Activated CD4-positive, alpha-beta T cell treated with anti-CD3 and anti-CD28 coated beads, Interleukin-2, amount 10 ng/mL, durations not matched to agents 7 days and 5 days (primary cell): ENCODE measurements at places on chromosomes 3 and 15.

DNA sequence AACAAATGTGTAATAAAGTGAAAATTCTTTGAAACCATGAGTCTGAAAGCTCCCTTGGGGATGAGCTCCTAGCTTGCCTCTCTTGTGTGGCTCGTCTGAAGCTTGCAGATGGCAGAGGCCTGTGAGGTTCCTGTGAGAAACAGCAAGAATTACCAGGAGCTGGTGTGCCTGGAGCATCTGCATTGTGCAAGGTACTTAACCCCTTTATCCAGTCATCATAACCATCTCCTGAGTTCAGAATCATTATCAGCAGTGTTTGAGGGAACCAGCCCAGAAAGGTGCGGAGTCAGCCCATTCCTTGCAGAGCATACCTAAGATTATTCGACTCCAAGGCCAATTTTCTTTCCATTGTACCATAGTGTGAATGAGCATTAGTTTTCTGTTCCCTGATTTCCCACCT lies 51.7 kb upstream of the TRA2B start:
- no peaks in the 10 kb centered on the region for H3K4me1 ChIP-seq
- no peak overlapping the region for H3K27ac ChIP-seq

DNA sequence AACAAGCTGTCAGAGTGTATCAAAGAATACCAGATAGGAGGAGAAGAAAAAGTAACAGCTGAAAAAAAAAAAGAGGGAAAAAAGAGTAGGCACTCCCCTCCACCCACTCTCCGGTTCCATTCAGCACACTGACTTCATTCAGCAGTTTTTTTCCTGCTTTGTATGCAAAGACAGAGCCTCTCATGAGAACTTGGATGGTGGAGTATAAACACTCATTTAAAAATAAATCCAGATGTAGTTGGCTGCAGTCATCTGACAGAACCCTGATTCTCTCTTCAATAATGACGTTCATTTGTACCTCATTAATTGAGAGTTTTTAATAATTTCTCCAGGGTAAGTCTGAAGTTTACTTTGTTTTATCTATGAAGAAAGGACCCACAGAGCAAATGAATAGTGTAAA lies 81.0 kb downstream of the TMEM108 start:
- DNase-seq, result no peak
- no peaks in the 10 kb centered on the region for H3K36me3 ChIP-seq
- H3K27ac ChIP-seq, result no peak overlapping the region
- H3K4me1 ChIP-seq, result no peaks in the 10 kb centered on the region

GRCh38 chr15:93523481-93523880 lies 434.5 kb upstream of the RGMA start:
- H3K27me3 ChIP-seq, result no peaks in the 10 kb centered on the region
- no peak overlapping the region for H3K27ac ChIP-seq
- H3K4me1 ChIP-seq, result no peaks in the 10 kb centered on the region
- no peak overlapping the region for H3K4me3 ChIP-seq
- DNase-seq, result no peak

DNA sequence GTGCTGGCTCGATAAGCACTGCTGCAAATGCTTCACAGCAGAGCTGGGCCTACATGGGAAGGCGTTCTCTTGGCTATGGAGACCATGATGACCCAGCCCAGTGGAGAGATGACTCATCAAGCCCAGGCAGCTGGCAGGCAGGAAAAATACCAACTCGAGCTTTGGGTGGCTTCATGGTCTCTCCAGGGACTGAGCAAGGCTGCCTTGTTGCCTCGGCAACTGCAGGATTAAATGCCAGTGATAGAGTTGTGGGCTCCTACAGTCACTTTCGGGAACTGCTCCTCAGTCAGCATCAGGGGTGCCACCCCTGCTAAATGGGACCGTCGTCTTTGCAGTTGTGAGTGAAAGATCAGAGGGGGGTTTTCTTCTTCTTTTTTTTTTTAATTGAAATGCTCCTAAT lies 54.6 kb upstream of the MYZAP start:
- no peaks in the 10 kb centered on the region for H3K27me3 ChIP-seq
- no peak overlapping the region for H3K4me3 ChIP-seq
- H3K4me1 ChIP-seq, result no peaks in the 10 kb centered on the region
- no peak overlapping the region for H3K27ac ChIP-seq
- no peak for DNase-seq

- no peaks in the 10 kb centered on the region for H3K27me3 ChIP-seq
- peaks cover 2% of the 10 kb centered on the region for H3K36me3 ChIP-seq
- no peak overlapping the region for H3K4me3 ChIP-seq
- peak overlapping the region; percentile 33 for H3K27ac ChIP-seq
These were observed 68.9 kb upstream of the ARL8B start for GRCh38 chr3:5053021-5053831.

DNA sequence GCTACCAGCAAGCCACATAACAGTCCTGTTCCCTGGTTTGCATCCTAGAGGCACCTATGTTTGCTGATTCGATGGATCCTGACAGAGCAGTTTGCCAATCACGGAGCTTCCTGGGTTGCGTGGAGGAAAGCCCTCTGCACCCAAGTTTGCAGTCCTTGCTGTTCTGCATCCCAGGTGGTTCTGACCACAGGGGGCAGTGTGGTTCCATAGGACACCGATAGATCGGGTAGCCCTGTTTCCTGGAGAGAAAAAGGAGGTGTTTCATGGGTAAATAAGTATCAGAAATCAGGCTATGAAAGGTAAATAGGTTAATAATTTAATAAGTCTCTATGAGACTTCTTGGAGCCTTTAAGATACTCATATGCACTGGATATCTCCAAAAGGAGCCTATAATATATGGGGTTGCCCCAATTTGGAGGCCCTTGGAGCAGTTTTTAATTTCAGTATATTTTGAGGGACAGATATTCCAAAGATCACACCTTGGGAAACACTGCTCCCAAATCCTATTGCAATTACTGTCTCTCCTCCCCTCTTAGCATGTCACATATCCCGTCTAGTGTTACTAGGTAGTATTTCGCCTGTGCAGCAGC lies 194.6 kb upstream of the TPM1 start:
- no peak overlapping the region for H3K27ac ChIP-seq
- H3K36me3 ChIP-seq, result no peaks in the 10 kb centered on the region
- no peak overlapping the region for H3K4me3 ChIP-seq
- no peaks in the 10 kb centered on the region for H3K4me1 ChIP-seq

DNA sequence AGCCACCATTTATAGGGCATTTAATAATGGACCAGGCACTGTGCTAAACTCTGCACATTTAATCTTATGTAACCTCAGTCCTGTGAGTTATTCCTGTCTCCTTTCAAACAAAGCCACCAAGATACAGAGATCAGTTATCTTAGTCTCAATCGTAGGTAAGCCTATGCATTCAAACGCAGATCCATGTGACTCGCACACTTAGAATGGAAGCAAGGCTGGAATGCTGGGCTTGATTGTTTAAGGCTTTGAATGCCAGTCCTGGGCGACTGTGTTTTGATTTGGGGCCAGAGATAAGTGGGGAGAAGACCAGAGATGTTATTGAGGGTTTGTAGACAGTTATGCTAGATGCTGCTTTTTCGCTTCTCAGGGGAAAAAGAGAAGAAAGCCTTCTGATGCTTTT lies 22.2 kb downstream of the MED12L start:
- H3K4me1 ChIP-seq, result no peaks in the 10 kb centered on the region
- H3K36me3 ChIP-seq, result no peaks in the 10 kb centered on the region
- no peak overlapping the region for H3K27ac ChIP-seq
- no peak overlapping the region for H3K4me3 ChIP-seq
- DNase-seq, result no peak

DNA sequence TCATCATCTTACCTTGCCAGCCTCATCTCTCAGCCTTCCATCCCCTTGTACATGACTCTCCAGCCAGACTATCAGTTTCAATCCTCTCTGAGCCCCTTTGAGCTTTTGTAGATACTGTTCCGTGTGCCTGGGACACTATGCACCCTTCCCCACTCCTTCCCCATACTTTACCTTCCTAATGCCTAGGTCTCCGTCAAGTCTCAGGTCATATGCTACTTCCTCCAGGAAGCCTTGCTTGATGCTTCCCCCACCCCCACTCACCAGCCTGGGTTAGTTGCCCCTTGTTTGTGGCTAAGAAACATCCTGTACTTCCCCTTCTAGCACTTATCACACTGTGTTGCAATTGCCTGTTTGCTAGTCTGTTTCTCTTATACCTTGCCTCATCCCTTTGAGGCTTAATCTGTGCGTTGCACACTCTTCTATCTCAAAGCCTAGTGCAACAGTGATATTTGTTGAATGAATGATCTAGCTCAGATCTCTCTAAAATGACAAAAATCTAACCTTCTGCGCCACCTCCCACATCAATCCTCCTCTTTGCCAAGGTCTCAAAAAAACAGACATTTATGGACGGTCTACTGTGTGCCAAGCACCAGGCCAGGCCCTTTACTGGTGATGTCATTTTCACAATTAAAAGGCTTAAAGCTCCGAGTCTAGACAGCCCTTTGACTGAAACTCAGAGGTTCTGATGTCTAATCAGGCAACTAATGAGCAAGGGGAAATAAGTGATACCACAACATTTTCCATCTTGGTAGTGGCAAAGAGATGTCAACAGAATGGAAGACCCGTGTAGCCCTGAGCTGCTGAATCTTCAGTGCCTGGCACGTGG lies 6.5 kb upstream of the USP3 start:
- peaks cover 9% of the 10 kb centered on the region for H3K36me3 ChIP-seq

DNA sequence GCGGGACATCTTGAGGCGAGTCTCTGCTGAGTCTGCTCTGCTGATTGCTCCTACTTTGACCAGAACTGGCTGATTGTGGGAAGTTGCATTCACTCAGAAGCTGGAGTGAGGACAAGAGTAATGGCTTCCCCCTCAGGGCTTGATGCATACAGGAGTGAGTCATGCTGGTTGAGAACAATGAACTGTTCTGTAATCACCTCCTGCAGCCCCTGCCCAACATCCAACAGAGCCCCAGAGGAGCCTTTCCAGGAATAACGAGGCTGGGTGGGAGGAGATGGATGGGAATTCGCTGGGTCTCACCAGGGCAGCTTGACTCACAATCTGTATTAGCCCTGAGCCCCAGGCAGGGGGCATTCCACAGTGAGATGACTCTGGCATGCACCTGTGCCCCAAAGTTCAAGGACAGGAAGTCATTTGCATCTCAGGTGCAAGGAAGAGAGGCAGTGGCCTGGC lies 85.0 kb downstream of the RAB11A start:
- DNase-seq, result no peak
- H3K4me1 ChIP-seq, result peaks cover 4% of the 10 kb centered on the region
- peaks cover 3% of the 10 kb centered on the region for H3K27me3 ChIP-seq
- H3K4me3 ChIP-seq, result no peak overlapping the region

GRCh38 chr3:82378392-82378791 lies 616.9 kb upstream of the GBE1 start:
- no peak for DNase-seq
- no peaks in the 10 kb centered on the region for H3K36me3 ChIP-seq
- no peaks in the 10 kb centered on the region for H3K27me3 ChIP-seq
- no peak overlapping the region for H3K27ac ChIP-seq

DNA sequence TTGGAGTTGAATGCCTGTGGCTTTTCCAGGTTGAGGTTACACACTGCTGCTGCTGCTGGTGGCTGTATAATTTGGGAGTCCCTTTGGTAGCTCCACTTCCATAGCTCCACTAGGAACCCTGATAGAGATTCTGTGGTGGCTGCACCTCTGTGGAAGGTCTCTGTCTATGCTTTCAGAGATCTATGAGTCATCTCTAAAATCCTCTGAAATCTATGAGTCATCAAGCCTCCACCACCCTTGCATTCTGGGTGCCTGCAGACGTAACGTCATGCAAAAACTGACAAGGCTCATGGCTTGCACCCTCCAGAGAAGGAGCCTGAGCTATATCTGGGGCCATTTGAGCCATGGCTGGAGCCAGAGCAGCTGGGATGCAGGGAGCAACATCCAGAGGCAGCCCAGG lies 1037.0 kb upstream of the CFAP20DC start:
- no peak overlapping the region for H3K4me3 ChIP-seq
- H3K27ac ChIP-seq, result peak overlapping the region; percentile 51
- H3K4me1 ChIP-seq, result peaks cover 46% of the 10 kb centered on the region
- H3K36me3 ChIP-seq, result peaks cover 69% of the 10 kb centered on the region
- no peaks in the 10 kb centered on the region for H3K27me3 ChIP-seq

GRCh38 chr3:18282507-18282906 lies 142.6 kb downstream of the SATB1 start:
- H3K27me3 ChIP-seq, result peaks cover 7% of the 10 kb centered on the region
- no peak overlapping the region for H3K4me3 ChIP-seq
- no peak overlapping the region for H3K27ac ChIP-seq
- no peaks in the 10 kb centered on the region for H3K4me1 ChIP-seq
- DNase-seq, result no peak

GRCh38 chr3:12356996-12357395 lies 68.1 kb downstream of the PPARG start:
- peaks cover 5% of the 10 kb centered on the region for H3K27me3 ChIP-seq
- H3K36me3 ChIP-seq, result no peaks in the 10 kb centered on the region
- DNase-seq, result no peak
- no peak overlapping the region for H3K4me3 ChIP-seq
- no peak overlapping the region for H3K27ac ChIP-seq

GRCh38 chr3:107685383-107685782 lies 162.6 kb downstream of the BBX start:
- H3K27ac ChIP-seq, result no peak overlapping the region
- no peaks in the 10 kb centered on the region for H3K27me3 ChIP-seq
- no peak for DNase-seq
- H3K4me3 ChIP-seq, result no peak overlapping the region

DNA sequence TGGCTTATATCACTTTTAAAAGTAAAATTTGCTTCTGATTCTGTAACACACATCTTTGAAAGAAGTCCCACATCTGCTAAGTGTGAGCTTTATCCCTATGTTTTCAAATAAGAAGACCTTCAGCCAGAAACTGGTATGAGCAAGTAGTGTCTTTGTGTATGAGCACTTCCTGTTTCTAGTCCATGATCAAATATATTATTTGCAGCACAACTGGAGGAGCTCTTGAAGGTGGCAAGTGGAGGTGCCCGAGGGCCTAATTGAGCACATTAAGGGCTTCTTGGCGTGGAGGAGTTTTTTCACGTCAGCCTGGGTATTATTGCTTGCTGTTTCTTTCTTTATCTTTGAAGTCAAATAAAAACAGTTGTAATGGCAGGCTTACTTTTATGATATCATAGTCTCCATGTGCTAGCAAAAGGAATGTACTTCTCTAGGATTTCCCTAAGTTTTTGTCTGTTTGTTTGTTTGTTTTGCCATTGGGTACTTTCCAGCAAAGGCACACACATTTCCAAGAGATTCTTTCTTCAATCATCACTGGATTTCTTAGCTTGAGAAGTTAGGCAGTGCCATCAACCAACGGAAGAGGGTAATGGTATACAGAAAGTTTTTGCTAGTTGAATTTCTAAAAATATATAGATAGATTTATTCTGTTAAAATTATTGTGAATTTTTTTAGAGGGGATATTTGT lies 68.1 kb downstream of the MEIS2 start:
- no peaks in the 10 kb centered on the region for H3K36me3 ChIP-seq
- H3K4me1 ChIP-seq, result no peaks in the 10 kb centered on the region
- no peak for DNase-seq
- H3K27ac ChIP-seq, result no peak overlapping the region

- no peak overlapping the region for H3K4me3 ChIP-seq
- no peak overlapping the region for H3K27ac ChIP-seq
- no peaks in the 10 kb centered on the region for H3K4me1 ChIP-seq
These were observed 254.5 kb upstream of the SOX2 start for GRCh38 chr3:181457190-181457589.

GRCh38 chr3:16546186-16547010 lies 32.9 kb upstream of the RFTN1 start:
- no peaks in the 10 kb centered on the region for H3K27me3 ChIP-seq
- H3K27ac ChIP-seq, result no peak overlapping the region
- H3K36me3 ChIP-seq, result no peaks in the 10 kb centered on the region
- H3K4me1 ChIP-seq, result peaks cover 17% of the 10 kb centered on the region
- no peak for DNase-seq
